Stimulated activated CD8-positive, alpha-beta memory T cell treated with anti-CD3 and anti-CD28 coated beads, Interleukin-2, amount 100 ng/mL, for 1 hour (primary cell): ENCODE measurements at places on chromosomes 6 and 20.

DNA sequence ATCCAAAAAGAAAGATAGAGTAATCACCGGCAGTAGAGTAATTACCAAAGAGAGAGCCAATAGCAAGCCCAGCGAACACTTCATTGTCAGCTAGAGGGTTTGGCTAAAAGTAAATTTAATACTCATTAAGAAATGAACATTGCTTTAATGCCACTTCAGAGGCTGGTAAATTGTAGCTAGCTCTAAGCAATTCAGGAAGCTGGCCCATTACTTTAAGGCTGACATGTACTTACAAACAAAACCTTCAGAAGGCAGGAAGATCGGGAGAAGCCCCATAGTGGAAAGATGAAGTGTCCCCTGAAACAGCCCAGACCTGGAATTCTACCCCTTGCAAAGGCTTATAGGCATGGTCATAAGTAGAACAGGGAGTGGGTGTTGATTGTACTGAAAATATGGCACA, 396.6 kb upstream of the ID4 start:
- no peak for DNase-seq

DNA sequence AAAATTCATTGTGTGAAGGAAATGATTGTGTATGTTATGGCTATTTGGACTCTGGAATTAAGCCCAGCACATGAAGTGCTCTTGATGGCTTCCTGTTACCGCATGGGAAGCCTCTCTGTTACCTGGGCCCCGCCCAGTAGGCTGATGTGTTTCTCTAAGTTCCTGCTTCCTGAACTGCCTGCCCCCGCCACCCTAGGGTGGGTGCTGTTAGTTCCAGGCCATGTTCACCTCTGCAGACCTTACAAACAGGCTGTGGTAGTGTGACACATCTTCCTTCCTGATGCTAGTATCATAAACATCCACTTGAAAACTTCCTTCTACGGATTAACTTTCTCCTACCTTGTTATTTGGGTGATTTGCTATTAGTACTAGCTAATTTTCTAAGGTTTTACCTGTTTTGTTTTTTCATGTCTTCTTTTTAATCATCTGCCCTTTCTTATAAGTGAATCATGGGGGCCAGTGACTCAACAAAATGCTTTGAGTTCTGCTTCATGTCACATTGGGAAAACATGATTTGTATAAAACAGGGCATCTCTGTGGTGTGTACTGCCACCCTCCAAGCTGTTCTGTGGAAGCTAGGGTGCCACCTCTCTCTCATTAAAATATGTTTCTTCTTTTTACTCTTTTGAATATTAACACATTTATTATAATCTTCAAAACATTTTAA, 40.6 kb downstream of the SH3BGRL2 start:
- no peak for DNase-seq

DNA sequence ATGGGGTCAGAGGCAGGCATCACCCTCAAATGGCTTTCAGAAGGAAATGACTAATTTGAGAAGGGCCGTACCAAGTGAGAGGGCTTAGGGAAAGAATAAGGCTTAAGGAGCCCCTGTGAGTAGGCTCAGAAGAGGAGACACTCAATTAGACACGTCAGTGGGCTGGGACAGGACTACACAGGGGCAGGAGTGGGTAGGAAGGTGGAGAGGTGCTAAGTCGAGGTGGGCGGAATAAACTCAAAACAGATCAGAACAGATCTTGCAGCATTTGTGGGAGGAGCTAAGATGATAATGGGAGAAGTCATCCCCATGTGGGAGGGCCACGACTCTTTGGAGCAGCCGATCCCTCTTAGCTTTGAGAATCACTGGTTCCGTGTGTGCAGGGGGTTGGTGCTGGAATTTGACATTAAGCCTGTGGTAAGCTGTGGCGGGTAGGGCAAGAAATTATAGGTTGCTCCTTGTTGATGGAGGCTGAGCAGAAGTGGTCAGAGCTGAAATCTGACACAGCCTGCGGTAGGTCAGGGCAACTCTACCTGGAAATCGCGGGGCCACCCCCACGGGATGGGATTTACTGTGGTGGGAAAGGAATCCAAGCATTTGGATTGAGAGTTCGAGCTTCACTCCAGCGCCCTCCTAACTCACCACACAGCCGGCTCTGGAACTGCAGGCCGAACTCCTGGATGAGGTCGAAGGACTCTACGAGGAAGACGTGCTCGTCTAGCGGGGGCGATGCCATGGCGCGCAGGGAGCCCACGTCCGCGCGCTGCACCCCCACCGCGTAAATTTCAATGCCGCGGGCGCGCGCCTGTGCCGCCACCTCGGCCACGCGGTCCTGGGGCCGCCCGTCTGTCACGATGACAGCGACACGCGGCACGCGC, 2.8 kb upstream of the RBPJL start:
- DNase-seq, result no peak

- DNase-seq, result no peak
Measured at GRCh38 chr6:52489881-52490280, 69.7 kb downstream of the EFHC1 start.

DNA sequence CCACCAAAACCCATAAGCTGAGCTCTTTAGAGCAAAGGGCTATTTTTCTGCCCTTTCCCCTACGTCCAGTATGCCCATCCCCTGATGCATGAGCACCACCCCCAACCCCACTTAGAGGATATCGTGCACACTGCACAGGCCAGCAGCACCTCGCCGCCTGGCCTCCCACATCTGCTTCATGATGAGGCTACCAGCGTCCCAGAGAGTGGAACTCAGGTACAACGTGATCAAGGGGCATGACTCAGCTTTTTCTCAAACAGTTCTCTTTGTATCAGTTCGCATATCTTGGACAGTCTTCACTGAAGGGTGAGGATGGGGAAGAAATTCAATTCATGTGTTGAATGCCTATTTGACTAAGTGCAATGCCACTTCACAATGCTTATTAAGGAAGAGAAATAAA, 81.9 kb upstream of the QKI start:
- DNase-seq, result no peak

DNA sequence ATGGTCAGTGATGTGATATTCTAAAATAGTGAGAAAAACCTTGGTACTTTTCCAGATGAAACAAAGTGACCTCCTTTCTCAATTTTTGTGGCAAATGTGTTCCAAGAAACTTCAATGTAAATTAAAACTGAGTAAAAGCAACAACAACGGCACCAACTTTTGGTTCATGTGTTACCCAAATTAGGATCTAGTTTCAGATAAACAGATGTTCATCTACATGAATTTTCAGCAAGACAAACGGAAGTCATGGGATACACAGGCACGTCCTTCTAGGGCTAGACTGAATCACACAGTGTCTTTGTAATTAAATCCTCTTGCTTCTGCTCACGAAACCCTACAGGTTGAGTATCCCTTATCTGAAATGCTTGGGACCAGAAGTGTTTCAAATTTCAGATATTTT, 915.2 kb downstream of the TFAP2A start:
- no peak for DNase-seq

GRCh38 chr6:62323818-62324431, 37.9 kb upstream of the KHDRBS2 start:
- DNase-seq, result no peak

GRCh38 chr6:98844244-98845210, 10.2 kb downstream of the POU3F2 start:
- DNase-seq, result no peak

DNA sequence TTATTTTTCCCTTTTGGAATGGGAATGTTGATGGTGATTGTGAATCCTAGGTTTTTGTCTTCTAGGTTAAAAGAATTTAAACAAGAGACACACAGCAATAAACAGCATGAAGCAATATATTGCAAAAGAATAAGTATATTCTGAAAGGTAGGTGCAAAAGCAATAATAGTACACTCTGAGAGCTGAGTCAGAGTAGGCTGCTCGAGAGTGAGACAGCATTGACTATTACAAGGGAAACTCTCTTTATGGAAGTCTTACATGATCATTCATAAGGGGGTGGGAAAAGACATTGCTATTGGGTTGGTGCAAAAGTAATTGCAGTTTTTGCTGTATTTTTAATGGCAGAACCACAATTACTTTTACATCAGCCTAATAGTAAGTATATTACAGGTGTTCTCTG, 25.0 kb downstream of the FBXO5 start:
- no peak for DNase-seq

DNA sequence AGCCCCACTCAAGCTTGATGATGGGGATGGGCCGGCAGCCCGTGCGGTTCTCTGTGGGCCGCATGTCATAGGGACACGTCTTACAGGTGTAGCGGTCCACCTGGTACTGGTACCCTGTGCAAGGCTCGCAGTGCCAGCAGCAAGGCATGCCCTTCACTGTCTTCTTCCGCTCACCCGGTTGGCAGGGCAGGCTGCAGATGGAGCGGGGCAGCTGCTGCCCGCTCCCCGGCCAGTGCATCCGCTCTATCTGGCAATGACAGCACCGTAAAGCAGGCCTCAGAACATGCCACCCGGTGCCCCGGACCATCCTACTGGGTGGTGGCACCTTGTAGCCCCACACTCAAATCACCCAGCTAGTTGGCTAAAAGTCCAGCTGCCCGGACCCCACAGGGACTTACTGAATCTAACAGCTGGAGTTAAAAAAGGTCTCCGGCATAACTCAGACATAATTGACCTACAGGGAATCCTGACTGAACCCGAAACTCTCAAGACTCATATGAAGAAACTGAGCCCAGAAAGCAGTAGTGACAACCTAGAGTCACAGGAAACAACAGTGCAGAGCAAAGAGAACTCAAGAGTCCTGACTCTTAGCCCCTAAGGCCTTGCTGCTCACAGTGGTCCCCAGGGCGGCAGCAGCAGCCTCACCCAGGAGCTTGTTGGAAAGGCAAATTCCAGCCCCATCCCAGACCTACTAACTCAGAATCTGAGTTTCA, 109.4 kb downstream of the GRM4 start:
- DNase-seq, result no peak

DNA sequence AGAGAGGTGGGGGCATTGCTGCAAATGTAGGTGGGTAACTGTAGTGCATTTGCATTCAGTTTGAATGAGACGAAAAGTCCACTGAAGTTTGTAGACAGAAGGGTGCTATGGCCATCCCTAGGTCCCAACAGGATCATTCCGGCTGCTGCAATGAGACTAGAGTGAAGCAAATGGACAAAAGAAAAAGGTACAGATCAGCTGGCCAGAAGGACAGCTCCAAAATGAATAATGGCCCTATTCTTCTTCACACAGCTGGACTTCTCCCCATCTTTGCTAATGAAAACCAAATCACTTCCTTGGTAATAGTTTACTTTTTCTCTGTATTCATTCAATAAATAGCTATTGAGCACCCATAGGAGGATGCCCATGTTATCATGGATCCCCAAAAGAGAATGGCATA, 56.4 kb upstream of the TPD52L1 start:
- no peak for DNase-seq

- DNase-seq, result no peak
Measured at GRCh38 chr6:36539814-36540568, 7.3 kb downstream of the STK38 start.

DNA sequence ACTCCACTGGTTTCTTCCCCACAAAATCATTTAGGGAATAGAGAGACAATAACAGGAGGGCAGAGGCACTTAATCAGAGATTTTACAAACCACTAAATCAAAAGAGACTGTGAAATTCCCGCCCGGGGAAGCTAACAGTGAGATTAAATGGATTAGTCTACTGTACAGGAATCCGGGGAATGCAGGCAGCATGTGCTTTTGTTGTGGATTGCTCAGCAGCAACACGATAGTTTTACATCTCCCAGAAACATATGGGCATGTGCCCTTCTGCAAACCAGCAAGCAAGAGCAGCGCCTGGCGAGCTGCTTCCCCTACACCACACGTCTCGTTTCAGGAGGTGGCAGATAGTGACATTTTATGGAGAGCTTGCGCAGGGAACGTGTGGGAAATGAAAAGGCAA, 382.3 kb downstream of the CD83 start:
- DNase-seq, result no peak

GRCh38 chr6:167652701-167653095, 174.0 kb upstream of the AFDN start:
- no peak for DNase-seq

- no peak for DNase-seq
Measured at GRCh38 chr6:35309611-35310264, 12.1 kb downstream of the DEF6 start.

DNA sequence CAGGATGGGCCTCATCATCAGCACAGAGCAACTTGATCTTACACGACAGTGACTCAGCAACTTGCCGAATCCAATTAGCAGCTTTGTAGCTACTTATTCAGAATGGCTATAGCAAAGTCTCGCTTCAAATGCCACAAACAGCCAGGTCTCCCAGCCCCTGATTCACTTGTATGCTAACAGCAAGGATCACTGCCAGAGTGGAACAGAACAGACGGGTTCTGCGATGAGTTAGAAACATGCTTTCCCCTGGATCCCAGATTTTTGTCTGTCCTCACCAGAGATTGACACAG, 254.4 kb downstream of the NRN1 start:
- DNase-seq, result no peak

- no peak for DNase-seq
Measured at GRCh38 chr20:58330249-58330648, 20.7 kb downstream of the RAB22A start.
